ENCODE measurements at places on chromosomes 7 and 10.
A peak's percentile ranks its signal among the peaks of the same experiment; 100 is the strongest.

GRCh38 chr10:43861966-43862751, 213.5 kb upstream of the ZNF32 start:
- no peak for DNase-seq

- no peak for DNase-seq
Measured at GRCh38 chr10:18418541-18419215, 232.7 kb downstream of the NSUN6 start.

GRCh38 chr10:127552446-127552845, 3.3 kb downstream of the NPS start:
- DNase-seq: no peak

DNA sequence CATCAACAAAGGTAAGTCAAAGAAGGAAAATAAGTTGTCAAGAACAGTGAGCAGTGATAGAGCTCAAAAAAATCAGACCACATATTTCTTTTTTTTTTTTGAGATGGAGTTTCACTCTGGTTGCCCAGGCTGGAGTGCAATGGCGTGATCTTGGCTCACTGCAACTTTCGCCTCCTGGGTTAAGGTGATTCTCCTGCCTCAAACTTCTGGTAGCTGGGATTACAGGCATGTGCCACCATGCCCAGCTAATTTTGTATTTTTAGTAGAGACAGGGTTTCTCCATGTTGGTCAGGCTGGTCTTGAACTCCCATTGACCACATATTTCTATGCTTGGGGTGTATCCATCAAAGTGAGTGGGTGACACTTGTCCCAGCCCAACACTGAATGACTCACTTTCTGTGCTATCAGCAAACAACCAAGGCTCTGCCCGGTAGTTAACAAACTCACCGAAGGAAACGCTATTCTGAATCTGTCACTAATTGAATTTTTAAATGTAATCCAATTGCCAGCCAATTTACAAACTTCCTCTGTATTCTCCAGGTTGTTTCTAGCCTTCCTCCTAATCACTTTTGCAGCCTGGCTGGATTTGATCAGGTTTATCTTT, 19.6 kb upstream of the SMNDC1 start:
- no peak for DNase-seq

DNA sequence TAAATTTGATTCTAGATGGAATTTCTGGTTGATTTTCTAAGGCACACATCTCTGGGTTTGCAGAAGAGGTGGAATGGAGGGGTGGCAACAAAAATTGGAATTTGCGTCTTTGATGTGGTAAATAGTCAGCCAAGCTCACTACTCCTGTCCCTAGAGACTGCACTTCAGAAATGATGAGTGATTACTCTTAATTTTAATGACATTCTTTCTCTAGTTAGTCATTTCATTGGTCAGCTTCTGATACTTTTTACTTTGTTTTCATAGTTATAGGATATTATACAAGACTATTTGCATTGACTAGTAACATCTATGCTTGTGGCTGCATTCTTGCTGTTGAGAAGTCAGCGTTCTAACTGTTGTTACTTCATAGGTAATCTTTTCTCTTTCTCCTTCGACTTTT, 658.3 kb downstream of the SUGCT start:
- DNase-seq: no peak

- DNase-seq: no peak
Measured at GRCh38 chr7:101474178-101474577, 111.5 kb downstream of the COL26A1 start.

DNA sequence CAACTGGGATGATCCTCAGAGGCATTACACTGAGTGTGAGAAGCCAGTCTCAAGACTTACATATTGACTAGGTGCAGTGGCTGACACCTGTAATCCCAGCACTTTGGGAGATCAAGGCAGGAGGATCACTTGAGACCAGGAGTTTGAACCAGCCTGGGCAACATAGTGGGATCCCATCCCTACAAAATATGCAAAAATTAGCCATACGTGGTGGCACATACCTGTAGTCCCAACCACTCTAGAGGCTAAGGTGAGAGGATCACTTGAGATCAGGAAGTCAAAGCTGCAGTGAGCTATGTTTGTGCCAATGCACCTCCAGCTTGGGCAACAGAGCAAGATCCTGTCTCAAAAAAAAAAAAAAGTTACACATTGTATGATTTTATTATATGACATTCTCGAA, 23.5 kb upstream of the TNPO3 start:
- DNase-seq: no peak

DNA sequence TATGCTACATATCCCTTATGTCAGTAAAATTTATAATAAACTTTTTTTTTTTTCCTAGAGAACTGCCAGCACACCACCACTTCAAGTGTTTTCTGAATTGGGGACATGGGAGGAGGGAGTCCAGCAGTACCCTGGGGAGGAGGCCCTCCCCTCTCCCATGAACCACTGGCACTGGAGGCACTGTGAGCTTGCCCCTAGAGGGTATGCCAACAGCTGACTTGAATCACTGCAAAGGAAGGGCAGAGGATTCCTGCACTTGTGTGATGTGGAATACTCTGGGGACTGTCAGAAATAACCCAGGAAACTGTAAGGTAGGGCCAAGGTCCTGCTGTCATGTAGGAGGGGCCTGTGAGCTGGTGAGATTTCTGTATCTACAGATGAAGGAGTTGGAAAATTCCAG, 8.5 kb upstream of the ARMS2 start:
- DNase-seq: no peak

DNA sequence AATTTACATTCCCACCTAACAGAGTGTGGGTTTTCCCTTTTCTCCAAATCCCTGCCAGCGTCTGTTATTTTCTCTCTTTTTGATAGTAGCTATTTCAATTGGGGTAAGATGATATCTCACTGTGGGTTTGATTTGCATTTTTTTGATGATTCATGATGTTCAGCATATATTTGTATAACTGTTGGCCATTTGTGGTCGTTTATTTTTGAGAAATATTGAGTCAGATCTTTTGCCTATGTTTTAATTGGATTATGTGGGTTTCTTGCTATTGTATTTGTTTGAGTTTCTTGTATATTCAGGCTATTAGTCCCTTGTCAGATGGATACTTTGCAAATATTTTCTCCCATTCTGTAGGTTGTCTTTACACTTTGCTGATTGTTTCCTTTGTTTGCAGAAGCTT, 193.8 kb downstream of the ABCA13 start:
- DNase-seq: no peak

DNA sequence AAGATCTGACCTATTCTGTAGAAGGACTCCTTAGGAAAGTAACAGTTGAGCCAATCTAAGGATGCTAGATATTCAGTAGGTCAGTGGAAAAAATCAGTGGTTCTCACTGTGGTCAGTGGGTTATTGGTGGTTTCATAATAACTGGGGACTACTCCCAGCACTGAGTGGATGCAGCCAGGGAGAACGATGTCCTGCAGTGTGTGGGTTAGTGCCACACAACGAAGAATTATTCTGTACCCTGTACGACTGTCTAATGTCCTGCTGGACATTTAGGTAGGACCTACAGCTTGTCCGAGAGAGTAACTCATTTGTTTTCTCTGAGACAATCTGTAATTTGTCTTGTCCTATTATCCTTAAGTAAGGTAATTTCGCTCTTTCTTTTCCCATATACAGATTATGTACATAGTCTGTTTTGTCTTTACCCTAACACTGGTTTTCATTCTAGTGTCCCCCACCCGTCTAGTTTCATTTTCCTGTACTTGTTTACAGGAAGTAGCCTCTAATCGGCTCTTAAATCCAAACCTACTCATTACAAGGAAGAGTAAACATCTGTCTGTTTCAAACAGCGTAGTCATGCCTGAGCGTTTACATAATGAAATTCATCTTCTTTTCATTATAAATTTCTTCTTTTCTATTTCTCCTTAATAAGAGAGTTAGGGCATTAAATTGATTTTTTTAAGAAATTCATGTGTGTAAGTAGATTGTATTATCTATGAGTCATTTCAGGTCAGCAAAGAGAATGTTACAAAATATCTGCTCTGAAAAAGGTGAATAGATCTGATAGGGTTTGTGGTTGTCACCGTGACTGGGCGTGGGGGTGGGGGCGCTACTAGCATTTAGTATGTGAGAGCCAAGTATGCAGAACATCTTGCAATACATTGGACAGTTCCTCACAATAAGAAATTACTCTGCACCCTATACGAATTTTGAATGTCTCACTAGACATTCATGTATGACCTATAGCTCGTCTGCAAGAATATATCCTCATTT, 8.3 kb upstream of the ZC3HAV1L start:
- peak; percentile 63 for DNase-seq

DNA sequence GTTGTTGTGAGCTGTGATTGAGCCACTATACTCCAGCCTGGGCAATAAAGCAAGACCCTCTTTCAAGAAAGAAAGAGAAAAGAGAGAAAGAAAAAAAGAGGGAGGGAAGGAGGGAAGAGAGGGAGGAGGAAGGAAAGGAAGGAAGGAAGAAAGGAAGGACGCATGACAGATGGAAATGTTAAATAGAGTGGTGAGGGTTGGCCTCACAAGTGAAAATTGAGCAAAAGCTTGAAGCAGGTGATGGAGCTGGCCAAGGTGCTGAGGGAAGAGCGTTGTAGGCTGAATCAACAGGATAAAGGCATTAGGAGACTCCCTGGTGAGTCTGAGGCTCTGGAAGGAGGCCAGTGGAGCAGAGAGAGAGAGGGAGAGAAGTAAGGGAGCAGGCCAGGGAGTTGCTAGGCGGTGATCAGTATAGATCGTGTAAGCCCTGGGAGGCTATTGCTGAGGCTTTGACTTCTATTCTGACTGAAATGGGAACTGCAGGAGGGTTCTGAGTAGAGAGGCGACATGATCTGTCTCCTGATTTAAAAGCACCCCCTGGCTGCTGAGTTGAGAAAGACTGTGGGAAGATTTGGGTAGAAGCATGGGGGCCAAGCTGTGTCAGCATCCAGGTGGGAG, 26.5 kb upstream of the TMEM248 start:
- no peak for DNase-seq
